ENCODE measurements at places on chromosomes 11 and 22. TPM values are rescaled to one million over a fixed set of nuclear protein-coding genes. Genes with fewer than 3 reads are reported as not detected.

Gene OR51I2
- not detected for total RNA-seq

GRCh38 chr11:70333261-70333660, 62.8 kb downstream of the PPFIA1 start:
- DNase-seq: no peak

DNA sequence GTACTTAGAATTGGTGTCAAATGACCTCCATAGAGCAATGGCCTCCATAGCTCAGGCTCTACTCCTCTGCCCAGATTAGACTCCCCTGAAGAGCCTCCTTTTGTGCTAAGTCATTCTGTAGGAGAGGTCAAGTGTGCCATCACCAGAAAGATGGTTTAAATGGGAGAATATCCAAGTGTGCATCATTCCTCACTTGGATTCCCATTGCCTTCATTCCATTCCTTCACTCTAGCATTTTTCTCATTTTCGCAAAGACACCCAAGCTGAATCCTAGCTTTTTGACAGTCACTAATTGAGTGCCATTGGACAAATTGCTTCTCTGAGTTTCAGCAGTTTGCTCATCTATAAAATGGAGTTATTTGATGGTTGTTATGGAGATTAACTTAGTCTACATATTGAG, 16.9 kb downstream of the CLMP start:
- DNase-seq: no peak

Gene ANO5
- 59.1 TPM for total RNA-seq

DNA sequence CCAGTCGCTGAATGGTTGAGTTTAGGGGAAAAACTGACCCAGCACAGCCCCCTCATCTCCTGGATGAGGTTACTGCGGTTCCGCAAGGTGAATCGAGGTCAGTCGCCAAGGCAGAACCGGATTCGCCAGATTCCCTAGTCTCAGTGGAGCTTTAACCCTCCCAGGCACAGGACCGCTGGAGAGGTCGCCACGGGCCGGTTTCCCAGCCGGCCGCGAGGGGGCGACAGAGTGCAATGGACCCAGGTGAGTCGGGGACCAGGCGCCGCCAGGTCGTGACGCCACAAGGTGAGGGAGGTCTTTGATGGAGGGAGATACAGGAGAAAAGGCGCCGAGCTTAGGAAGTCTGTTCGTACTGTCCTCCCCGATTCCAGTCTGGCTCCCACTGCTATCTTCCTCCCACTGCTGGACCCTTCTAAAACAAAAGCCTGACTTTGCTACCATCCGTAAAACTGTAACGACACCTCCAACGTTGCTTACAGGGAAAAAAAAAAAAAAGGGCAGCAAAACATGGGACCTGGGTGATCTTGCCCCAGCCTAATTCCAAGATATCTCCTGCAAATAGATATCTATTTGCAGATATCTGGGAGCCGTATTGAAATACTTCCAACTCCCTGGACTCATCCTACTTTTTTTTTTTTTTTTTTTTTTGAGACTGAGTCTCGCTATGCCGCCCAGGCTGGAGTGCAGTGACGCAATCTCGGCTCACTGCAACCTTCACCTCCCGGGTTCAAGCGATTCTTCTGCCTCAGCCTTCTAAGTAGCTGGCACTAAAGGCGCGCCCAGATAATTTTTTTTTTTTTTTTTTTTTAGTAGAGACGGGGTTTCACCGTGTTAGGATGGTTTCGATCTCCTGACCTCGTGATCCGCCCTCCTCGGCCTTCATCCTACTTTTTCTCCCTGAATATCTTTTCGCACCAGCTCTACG, 1.4 kb upstream of the GGA1 start:
- DNase-seq: peak; percentile 93

- no peak for DNase-seq
Measured at GRCh38 chr22:38608992-38609750, 39.2 kb upstream of the DMC1 start.

- DNase-seq: no peak
Measured at GRCh38 chr22:47345025-47345424, 582.6 kb downstream of the TBC1D22A start.

DNA sequence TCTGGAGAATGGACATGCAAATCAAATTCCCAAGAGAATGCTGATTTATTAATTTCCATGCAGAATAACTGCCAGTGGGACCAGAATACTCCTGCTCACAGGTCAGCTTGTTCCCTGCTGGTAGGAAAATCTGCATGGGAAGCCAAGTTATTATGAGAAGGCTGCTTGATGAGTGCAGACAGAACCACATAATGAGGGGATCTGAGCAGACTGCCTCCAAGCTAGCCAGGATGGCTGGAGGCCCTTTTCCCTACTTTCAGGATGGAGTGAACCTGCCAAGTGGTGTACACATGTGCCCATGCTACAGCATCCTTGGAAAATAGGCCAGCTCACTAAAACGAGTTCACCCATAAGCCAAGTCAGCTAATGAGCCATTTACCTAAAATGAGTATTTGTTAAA, 55.2 kb upstream of the ZBED5 start:
- DNase-seq: no peak

- no peak for DNase-seq
Measured at GRCh38 chr22:38989466-38989865, 7.3 kb downstream of the APOBEC3B start.

GRCh38 chr11:68041617-68042218, 2.9 kb downstream of the TCIRG1 start:
- DNase-seq: no peak

GRCh38 chr11:46330563-46331281, 16.5 kb upstream of the DGKZ start:
- no peak for DNase-seq

DNA sequence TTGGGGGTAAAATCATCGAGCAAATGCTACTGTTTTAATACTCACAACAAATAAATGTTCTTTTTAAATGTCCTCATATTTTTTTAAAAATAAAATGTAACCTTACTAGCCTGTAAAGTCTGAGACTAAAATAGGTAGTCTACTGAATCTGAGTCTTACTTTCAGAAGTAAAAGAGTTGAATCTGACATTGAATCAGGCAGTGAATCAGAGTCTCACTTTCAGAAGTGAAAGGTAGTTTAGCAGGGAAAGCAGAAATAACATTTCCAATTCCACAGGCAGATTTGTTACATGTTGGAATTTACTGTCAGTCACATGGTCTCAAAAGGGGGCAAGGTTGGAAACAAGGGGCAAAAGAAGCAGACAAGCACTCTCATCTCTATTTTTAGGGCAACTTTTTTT, 143.0 kb downstream of the ELP4 start:
- DNase-seq: no peak

Gene C11orf42
- not detected for total RNA-seq

GRCh38 chr11:106088896-106089295, 11.4 kb downstream of the AASDHPPT start:
- no peak for DNase-seq

Gene CSKMT
- total RNA-seq: 4.9 TPM

GRCh38 chr11:47946682-47947559, 33.4 kb upstream of the PTPRJ start:
- DNase-seq: no peak

Gene LRP4
- total RNA-seq: 17.5 TPM

GRCh38 chr22:20951151-20951931, 15.7 kb upstream of the AIFM3 start:
- no peak for DNase-seq

DNA sequence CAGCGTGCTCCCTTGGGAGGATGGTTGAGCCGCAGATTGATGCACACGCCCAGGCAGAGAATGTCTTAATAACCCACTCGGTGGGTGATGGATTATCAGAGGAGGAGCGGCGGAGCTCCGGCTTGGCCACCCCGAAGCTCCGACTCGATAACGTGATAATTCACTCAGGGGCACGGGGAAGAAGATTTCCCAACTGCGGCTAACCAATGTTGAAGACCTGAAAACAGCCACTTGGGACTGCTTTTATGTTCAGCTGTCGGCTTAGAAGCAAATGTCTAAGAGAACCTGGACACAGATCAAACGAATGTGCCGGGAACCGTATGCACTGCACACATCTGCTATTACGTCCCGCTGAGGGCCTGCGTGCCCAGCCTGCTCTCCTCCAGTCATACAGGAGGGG, 206.8 kb upstream of the CADM1 start:
- no peak for DNase-seq

DNA sequence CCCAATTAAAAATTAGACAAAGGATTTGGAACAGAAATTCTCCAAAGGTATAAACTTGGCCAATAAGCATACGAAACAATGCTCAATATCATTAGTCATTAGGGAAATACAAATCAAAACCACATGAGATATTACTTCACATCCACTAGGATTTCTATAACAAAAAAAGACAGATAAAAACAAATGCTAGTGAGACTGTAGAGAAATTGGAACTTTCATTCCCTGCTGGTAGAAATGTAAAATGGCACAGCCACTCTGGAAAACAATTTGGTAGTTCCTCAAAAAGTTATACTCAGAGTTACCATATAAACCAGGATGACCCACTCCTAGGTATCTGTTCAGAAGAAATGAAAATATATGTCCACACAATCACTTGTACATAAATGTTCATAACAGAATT, 71.6 kb downstream of the RPL27A start:
- DNase-seq: no peak

Gene LRRC56
- 0.16 TPM for total RNA-seq

Gene STK33
- 23.9 TPM for total RNA-seq

- no peak for DNase-seq
Measured at GRCh38 chr11:106684944-106685343, 333.3 kb downstream of the GUCY1A2 start.

Gene KIF18A
- total RNA-seq: 0.08 TPM

Gene MUC2
- not detected for total RNA-seq

- DNase-seq: no peak
Measured at GRCh38 chr11:28072321-28072720, 35.6 kb downstream of the KIF18A start.

DNA sequence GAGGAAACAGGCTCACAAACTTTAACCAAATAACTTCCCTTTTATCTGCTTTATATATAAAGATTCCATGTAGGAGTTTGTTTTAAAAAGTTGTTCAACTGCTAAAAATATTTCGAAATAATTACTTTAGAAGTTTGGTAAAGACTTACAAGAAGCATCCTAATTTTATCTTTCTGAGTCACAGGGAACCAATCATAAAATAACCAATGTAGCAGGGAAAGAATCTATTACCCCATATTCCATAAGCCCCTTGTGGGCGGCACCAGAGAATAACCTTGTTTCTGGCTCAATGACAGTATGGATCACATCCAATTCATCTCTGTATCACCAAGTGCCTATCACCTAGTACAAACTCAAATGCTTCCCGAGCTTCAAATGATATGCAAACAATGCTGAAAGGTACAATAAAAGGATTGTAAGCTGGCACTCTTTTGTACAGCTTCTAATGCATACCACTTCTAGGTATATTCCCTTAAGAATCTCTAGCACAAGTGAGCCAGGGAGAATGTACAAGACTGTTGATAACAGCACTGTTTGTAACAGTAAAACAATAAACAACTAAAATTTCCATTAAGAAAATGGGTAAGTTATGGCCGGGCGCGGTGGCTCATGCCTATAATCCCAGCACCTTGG, 158.4 kb downstream of the ATG16L2 start:
- DNase-seq: no peak

Gene UBQLN3
- total RNA-seq: not detected

DNA sequence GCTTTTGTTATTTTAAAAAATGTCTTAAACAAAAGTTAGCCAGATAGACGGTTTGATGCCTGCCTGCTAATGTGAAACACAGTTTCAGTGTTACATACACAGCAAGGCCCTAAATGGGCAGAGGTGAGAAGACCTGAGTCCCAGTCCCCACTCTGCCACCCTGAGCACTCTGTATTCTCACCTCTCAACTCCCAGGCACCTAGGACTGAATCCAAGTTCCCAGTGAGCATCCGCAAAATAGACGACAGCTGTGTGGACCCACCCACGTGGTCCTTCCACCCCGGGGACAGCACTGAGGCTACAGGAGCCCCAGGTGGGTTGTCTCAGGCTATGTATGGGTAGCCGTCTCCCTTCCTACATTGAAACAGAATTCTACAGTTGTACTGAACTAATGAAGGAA, 111.5 kb downstream of the RPL27A start:
- DNase-seq: no peak

Gene ACCS
- 7.0 TPM for total RNA-seq

DNA sequence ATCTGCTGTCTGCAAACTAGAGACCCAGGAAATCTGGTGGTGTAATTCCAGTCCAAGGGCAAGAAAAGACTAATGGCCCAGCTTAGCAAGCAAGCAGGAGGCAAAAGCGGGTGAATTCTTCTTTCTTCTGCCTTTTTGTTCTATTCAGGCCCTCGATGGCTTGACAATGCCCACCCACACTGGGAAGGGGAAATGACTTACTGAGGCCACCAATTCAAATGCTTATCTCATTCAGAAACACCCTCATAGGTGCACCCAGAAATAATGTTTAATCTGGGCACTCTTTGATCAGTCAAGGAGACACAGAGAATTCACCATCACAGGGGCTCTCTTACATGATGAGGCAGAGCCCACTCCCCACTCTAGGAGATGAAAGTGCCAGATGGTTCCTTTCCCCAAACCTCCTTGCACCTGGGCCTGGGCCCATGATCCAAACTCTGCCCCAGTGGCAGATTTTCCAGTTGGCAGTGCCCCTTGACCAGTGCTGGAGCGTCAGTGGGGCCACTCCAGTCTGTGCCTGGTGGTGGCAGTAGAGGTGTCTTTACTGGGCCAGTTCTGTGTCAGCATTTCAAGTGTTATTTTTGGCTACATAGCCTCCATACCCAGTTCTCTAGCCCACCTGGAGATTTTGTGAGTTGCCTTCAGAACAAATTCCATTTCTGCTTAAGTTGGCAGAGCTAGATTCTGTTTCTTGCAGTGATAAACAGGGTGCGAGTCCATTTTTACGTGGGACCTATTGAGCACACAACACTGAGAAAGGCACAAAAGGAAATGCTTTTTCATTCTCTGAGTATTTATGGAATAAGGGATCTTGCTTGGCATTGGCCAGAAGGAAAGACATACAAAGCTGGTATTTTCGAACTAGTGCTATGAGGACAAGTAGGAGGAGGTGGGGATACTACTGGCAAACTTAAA, 7.5 kb downstream of the ELMOD1 start:
- DNase-seq: no peak

DNA sequence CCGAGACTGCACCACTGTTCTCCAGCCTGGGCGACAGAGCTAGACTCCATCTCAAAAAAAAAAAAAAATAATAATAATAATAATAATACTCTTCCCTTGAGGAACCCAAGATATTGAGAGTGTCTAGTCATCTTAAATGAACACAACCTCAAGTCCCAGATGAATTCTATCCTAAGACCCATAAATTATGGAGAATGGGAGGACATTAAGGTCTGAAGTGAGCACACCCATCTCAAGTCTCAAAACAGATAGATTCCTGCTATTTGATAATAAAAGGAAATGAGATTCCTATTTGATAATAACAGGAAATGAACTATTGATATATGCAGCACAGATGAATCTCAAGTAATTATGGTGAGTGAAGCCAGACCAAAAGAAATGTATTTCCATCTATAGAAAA, 51.5 kb downstream of the MAPK1 start:
- no peak for DNase-seq

GRCh38 chr22:49869845-49870712, 16.4 kb downstream of the ZBED4 start:
- no peak for DNase-seq

Gene APIP
- total RNA-seq: 24.6 TPM

Gene ACR
- total RNA-seq: 0.27 TPM

- no peak for DNase-seq
Measured at GRCh38 chr11:19946681-19947080, 213.6 kb downstream of the DBX1 start.

Gene RIN1
- 1.6 TPM for total RNA-seq
